Immature natural killer cell (primary cell): ENCODE measurements at places on chromosomes 16 and 17. TPM values are rescaled to one million over a fixed set of nuclear protein-coding genes. Genes with fewer than 3 reads are reported as not detected.
A peak's percentile ranks its signal among the peaks of the same experiment; 100 is the strongest.

- peaks cover 33% of the 10 kb centered on the region for H3K4me1 ChIP-seq
- DNase-seq: no peak
- H3K4me3 ChIP-seq: no peak overlapping the region
- no peaks in the 10 kb centered on the region for H3K36me3 ChIP-seq
- peak overlapping the region; percentile 60 for H3K27ac ChIP-seq
- H3K27me3 ChIP-seq: peaks cover 3% of the 10 kb centered on the region
Observed at GRCh38 chr16:81720973-81721906, 57.9 kb upstream of the PLCG2 start.

GRCh38 chr17:80507965-80508364 is 31.6 kb upstream of the NPTX1 start:
- H3K27me3 ChIP-seq: no peaks in the 10 kb centered on the region
- no peak overlapping the region for H3K4me3 ChIP-seq
- no peaks in the 10 kb centered on the region for H3K4me1 ChIP-seq
- H3K27ac ChIP-seq: no peak overlapping the region
- H3K36me3 ChIP-seq: no peaks in the 10 kb centered on the region
- DNase-seq: no peak

GRCh38 chr17:52255347-52255746 is 96.8 kb upstream of the CA10 start:
- H3K36me3 ChIP-seq: no peaks in the 10 kb centered on the region
- H3K4me1 ChIP-seq: no peaks in the 10 kb centered on the region
- no peak overlapping the region for H3K4me3 ChIP-seq

DNA sequence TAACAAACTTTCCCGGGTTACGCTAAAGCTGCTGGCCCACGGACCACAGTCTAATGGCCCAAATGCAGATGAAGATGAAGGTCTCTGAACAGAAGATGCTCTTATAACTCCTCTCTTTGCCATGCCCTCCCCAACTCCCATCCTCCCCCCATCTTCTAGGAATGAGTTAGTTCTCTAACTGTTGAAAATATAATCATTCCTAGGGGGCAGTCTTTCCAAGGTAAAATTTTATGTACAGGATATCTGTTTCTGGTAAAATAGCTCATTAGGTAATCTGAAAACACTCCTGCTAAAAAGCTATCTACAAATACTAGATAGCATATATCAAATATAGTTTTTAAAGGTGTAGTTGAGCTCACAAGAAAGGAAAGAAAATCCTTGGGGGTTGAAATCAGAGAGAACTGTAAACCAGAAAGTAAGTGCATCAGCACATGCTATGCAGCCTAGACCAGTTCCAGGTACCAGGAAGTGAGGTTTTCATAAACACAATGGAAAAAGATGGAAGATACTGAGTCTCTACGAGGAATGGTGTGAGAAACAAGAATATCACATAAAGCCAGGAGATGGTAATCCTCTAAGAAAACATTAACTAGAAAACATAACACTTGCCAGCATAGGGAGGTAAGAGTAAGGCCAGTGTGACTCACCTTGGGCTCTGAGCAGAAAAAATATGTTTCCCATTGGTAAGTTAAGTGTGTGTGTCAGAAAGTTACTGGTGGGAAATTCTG is 38.1 kb downstream of the CMC2 start:
- H3K4me3 ChIP-seq: no peak overlapping the region
- DNase-seq: no peak
- peaks cover 2% of the 10 kb centered on the region for H3K4me1 ChIP-seq
- peaks cover 5% of the 10 kb centered on the region for H3K27me3 ChIP-seq
- H3K36me3 ChIP-seq: peaks cover 11% of the 10 kb centered on the region

DNA sequence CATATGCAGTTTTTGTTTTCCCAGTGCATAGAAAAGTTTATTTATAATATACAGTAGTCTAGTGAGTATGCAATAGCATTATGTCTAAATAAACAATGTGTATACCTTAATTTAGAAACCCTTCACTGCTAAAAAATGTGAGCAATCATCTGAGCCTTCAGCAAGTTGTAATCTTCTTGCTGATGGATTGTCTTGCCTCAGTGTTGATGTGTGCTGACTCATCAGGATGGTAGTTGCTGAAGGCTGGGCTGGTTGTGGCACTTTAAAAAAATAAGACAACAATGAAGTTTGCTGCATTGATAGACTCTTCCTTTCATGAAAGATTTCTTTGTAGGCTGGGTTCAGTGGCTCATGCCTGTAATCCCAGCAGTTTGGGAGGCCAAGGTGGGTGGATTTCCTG is 13.9 kb upstream of the CAPNS2 start:
- no peak overlapping the region for H3K4me3 ChIP-seq
- peaks cover 8% of the 10 kb centered on the region for H3K27me3 ChIP-seq
- no peak overlapping the region for H3K27ac ChIP-seq
- no peak for DNase-seq

DNA sequence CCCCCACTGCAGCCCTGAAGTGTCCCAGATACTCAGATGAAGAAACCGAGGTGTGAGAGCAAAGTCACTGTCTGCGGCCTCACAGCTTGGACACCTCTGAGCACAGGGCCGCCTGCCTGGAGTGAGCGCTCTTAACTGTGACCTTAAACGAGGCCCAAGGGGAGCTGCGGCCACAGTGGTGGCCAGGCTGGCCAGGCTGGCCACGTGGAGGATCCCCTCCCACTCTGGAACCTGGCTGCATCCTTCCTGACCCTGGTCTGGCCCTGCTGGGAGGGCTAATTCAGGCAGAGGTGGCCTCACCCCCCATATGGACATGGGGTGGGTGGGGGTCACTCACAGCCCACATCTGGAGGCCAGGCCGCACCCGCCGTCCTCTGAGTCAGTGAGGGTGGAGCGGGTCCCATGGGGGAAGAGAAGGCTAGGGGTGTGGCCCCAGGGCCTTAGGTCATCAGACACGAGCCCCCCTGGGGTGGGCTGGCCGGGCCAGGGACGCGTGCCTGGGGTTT is 6.6 kb downstream of the VASN start:
- H3K4me1 ChIP-seq: no peaks in the 10 kb centered on the region
- no peak for DNase-seq
- H3K36me3 ChIP-seq: no peaks in the 10 kb centered on the region
- H3K27ac ChIP-seq: no peak overlapping the region
- peaks cover 2% of the 10 kb centered on the region for H3K27me3 ChIP-seq
- no peak overlapping the region for H3K4me3 ChIP-seq

DNA sequence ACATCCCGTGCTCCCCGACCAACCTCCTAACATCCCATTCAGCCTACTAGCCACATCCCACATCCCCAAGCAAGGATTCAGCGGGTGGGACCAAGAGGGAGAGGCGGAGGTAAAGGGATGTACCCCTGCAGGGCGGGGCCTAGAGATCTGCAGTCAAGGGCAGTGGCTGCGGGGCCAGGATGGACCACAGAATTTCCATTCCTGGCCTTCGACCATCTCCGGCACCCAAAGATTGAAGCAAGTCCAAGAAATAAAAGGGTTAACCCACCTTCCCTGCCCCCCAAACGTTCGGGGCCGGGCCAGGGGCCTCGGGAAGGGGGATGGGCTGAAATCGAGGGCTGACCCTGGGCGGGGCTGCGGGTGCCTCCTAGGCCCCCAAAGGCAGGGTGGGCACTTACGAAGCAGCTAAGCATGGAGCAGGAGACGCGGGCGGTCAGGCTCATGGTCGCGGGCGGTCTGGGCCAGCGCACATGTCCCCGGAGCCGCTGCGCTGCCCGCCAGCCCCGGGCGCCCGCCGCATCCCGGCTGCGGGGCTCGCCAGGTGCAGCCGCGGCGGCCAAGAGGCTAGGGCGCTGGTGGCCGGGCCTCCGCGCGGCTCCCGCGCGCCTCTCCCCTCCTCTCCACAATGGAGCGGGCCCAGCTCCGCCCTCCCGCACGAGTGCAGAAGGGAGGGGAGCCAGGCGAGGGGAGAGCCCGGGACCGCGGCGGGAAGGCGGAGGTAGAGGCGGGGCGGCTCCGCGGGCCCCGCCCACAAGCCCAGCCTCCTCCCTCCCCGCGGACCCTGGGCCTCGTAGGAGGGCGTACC is at the start of gene MTMR4:
TSS of gene MTMR4 (minus strand) at position 674 of the 805 bp plus-strand sequence. CDS start at position 443, 231 bp downstream.
- peaks cover 12% of the 10 kb centered on the region for H3K36me3 ChIP-seq
- H3K27me3 ChIP-seq: peaks cover 11% of the 10 kb centered on the region
- peak; percentile 74 for DNase-seq
- H3K4me3 ChIP-seq: peak within 1 kb of the TSS; percentile 88
- peak within 1 kb of the TSS; percentile 74 for H3K27ac ChIP-seq

DNA sequence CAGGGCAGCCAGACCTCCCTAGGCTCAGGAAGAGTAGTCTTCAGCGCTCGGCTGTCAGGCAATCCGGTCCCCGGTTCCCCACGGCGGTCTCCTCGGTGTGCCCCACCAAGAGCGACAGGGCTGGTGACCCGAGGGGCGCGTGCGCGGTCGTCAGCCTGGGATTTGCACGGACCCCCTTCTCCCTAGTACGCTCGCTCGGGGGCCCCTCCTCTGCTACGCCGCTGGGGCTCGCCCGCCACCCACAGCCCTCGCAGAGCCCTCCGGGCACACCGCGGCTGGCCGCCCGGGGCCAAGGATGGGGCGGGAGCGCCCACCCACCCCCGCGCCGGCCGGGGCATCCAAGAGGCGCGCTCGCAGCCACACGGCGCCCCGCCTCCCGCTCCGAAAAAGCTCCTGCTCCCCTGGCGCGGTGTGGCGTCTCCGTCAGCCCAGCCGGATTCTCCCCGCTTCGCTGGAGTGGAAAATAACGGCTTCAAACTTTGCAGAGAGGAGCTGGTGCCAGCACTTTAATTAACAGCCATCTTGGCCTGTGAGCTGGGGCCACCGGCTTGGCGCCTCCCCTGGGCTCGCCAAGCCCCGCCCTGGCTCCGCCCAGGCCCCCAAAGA is 2.1 kb upstream of the C1QL1 start:
- no peaks in the 10 kb centered on the region for H3K36me3 ChIP-seq
- H3K4me1 ChIP-seq: peaks cover 29% of the 10 kb centered on the region
- no peak for DNase-seq
- peak overlapping the region; percentile 74 for H3K4me3 ChIP-seq
- peaks cover 29% of the 10 kb centered on the region for H3K27me3 ChIP-seq

DNA sequence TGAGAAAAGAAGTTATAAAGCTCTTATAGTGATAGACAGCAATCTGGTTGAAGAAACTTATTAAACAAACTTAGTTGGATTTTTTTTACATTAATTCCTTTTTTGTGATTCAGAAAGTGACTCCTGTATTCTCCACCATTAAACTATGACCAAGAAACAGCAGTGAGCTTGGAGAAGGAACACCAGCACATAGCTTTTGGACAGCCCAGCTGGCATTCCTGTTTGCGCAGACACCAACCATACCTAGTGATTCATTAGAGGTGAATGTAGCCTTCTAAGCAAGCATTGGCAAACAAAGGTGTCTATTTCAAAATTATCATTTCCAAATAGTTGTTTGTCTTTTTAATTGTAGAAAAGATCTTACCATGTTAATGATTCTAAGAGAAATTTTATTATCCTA is 94.4 kb downstream of the STXBP4 start:
- no peaks in the 10 kb centered on the region for H3K4me1 ChIP-seq
- DNase-seq: no peak
- H3K36me3 ChIP-seq: no peaks in the 10 kb centered on the region
- H3K4me3 ChIP-seq: no peak overlapping the region
- H3K27ac ChIP-seq: no peak overlapping the region
- H3K27me3 ChIP-seq: no peaks in the 10 kb centered on the region

The CACNG4 gene
- not detected for polyA plus RNA-seq

The MYADML2 gene
- polyA plus RNA-seq: not detected

DNA sequence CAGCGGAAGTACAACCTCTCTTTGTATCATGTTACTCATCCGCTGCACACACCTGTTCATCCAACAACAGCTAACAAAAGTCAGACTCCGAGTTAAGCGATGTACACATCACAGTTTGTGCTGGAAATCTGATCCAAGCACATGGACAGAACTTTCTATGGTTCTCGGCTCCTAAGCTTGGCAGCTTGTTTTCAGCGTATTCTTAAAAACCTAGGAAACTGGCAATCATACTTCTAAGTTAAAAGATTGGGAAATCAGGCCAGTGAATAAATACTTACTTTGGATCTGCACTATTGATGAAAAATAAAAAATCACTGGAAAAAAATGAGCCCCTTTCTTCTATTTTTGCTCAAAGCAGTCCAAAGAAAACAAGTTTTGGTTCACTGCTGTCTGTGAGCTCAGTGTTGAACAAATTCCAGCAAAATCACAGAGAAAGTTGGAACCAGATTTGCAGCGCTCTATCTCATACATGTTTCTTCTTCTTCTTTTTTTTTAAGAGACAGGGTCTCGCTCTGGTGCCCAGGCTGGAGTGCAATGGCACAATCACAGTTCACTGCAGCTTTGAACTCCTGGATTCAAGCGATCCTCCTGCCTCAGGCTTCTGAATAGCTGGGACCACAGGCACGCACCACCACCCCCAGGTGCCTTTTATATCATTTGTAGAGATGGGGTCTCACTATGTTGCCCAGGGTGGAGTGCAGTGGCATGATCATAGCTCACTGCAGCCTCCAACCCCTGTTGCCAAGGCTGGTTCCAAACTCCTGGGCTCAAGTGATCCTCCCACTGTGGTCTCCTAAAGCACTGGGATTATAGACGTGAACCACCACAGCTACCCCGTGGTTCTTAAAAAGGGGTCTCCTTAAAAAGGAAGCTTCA is 71.6 kb upstream of the CREBBP start:
- no peak overlapping the region for H3K4me3 ChIP-seq
- H3K4me1 ChIP-seq: no peaks in the 10 kb centered on the region
- no peak overlapping the region for H3K27ac ChIP-seq
- no peaks in the 10 kb centered on the region for H3K36me3 ChIP-seq
- DNase-seq: no peak

The DNAI2 gene
- 0.74 TPM for polyA plus RNA-seq

- DNase-seq: no peak
- H3K36me3 ChIP-seq: no peaks in the 10 kb centered on the region
- H3K27me3 ChIP-seq: peaks cover 11% of the 10 kb centered on the region
- no peak overlapping the region for H3K4me3 ChIP-seq
- H3K4me1 ChIP-seq: peaks cover 4% of the 10 kb centered on the region
Observed at GRCh38 chr17:42075789-42076188, 22.5 kb downstream of the ZNF385C start.

DNA sequence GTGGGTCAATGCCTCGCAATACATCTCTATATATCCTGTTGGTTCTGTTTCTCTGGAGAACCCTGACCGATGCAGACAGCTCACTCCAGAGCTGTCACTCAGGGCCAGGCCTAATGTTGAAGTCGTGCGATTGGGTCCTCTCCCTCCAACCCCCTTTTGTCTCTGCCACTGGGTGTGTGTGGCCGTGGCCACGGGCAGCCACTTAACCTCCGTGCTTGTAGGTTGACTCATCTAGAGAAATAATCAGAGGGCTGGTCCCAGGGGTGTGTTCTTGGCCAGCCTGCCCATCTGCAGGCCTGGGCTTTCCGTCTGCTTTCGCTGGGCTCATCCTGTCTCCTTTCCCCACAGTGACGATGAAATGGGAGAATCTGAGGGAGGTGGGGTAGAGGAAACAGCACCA is 7.4 kb downstream of the ADAD2 start:
- H3K36me3 ChIP-seq: no peaks in the 10 kb centered on the region
- DNase-seq: no peak
- no peaks in the 10 kb centered on the region for H3K27me3 ChIP-seq
- peaks cover 8% of the 10 kb centered on the region for H3K4me1 ChIP-seq
- H3K4me3 ChIP-seq: no peak overlapping the region

The ZPBP2 gene
- polyA plus RNA-seq: not detected

GRCh38 chr17:82789051-82789592 is 37.3 kb downstream of the TBCD start:
- peaks cover 10% of the 10 kb centered on the region for H3K4me1 ChIP-seq
- no peaks in the 10 kb centered on the region for H3K27me3 ChIP-seq
- no peaks in the 10 kb centered on the region for H3K36me3 ChIP-seq
- no peak overlapping the region for H3K27ac ChIP-seq
- no peak overlapping the region for H3K4me3 ChIP-seq
